Neural crest cell (in vitro differentiated cells): ENCODE measurements at places on chromosomes 13 and 19. TPM values are rescaled to one million over a fixed set of nuclear protein-coding genes. Genes with fewer than 3 reads are reported as not detected.

DNA sequence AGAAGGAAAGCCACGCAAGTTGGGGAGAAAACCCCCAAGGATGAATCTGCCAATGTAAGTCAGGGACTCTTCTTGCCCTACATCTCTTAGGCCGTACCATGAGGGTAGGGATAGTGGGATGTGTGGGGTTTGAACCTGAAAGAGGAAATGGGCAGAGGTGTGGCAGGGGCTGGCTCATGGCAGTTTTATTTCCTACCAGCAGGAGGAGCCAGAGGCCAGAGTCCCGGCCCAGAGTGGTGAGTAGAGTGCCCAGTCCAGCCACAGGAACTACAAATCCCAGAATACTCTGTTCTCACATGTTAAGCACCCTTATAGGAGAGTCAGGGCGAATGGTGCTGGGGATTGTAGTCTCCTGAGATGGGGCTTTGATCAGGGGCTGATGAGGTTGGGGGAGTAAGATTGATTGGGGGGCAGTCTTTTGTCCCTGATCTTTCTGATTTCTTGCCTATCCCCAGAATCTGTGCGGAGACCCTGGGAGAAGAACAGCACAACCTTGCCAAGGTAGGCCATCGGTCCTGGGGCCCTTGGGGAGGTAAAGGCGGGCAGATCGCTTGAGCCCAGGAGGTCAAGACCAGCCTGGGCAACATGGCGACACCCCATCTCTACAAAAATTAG is 16.5 kb downstream of the VASP start:
- H3K4me3 ChIP-seq = peak overlapping the region; percentile 54
- peaks cover 18% of the 10 kb centered on the region for H3K27me3 ChIP-seq
- H3K36me3 ChIP-seq = peaks cover 9% of the 10 kb centered on the region
- DNase-seq = peak; percentile 67
- H3K4me1 ChIP-seq = peaks cover 18% of the 10 kb centered on the region

Gene NCAN
- total RNA-seq = 12.3 and 13.8 TPM in 2 replicates

GRCh38 chr19:34556488-34556887 is 74.9 kb downstream of the WTIP start:
- no peaks in the 10 kb centered on the region for H3K36me3 ChIP-seq
- H3K4me1 ChIP-seq = no peaks in the 10 kb centered on the region
- H3K27me3 ChIP-seq = peaks cover 78% of the 10 kb centered on the region
- no peak overlapping the region for H3K4me3 ChIP-seq
- H3K27ac ChIP-seq = no peak overlapping the region

DNA sequence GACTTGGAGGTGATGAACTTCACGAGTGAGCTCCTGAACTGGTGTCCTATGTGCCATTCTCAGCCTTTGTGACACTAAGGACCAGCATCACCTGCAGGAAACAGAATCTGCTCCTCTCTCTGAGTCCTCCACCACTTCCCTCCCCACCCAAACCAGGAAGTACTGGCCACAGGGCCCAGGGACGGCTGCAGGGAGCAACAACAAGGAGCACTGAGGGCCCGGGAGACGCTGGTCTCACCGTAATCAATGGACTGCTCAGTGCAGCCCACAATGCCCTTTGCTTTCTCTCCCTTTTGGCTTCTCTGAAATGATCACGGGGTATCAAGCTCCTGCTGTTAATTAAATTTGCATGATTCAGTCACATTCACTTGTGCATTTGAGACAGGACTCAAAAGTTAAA is 18.6 kb downstream of the PEPD start:
- DNase-seq = no peak
- peak overlapping the region; percentile 35 for H3K4me3 ChIP-seq
- H3K4me1 ChIP-seq = peaks cover 19% of the 10 kb centered on the region
- no peaks in the 10 kb centered on the region for H3K27me3 ChIP-seq

DNA sequence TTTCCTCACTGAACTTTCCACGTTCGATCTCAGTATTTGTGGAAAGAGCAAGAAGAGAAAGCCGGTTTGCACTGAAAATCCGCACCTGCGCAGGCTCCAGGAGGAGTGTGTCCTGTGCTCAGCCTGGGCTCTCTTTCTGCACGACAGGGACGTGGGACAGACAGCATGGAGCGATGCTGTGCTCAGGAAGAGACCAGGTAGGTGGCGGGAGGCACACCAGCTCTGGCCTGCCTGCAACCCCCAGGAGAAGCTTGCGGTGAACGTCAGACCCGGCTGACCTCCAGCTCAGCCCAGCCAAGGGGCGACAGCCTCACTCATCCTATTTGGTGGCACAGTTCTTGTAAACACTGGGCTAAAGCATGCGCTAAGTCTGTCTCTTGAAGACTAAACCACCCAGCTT is 35.9 kb downstream of the NAXD start:
- H3K36me3 ChIP-seq = peaks cover 3% of the 10 kb centered on the region
- no peak overlapping the region for H3K4me3 ChIP-seq
- no peak overlapping the region for H3K27ac ChIP-seq
- DNase-seq = no peak
- no peaks in the 10 kb centered on the region for H3K27me3 ChIP-seq

DNA sequence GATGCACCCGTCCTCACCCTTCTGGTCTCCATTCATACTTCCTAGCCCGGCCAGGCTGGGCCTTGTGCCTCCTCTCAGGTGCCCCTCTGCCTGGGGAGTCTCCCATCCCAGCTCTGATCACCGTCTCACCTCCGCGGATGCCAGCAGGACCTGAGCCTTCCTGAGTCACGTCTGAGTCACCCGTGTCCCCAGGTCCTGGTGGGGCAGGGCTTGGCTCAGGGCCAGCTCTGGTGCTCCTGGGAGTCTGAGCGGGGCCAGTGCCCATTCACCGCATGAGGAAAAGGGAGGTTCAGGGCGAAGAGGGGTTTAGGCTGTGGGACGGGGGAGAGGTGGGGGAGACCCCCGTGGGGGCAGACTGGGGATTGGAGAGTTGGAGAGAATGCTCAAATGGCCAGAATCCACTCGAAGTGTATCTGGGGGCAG is 593 bp downstream of the ATP8B3 start:
- H3K27ac ChIP-seq = no peak overlapping the region
- peaks cover 15% of the 10 kb centered on the region for H3K27me3 ChIP-seq
- H3K36me3 ChIP-seq = no peaks in the 10 kb centered on the region
- peak overlapping the region; percentile 51 for H3K4me3 ChIP-seq
- no peak for DNase-seq
- H3K4me1 ChIP-seq = peaks cover 11% of the 10 kb centered on the region

- peaks cover 6% of the 10 kb centered on the region for H3K36me3 ChIP-seq
- DNase-seq = no peak
- H3K4me3 ChIP-seq = peak overlapping the region; percentile 99
- peaks cover 26% of the 10 kb centered on the region for H3K4me1 ChIP-seq
- peak overlapping the region; percentile 100 for H3K27ac ChIP-seq
- no peaks in the 10 kb centered on the region for H3K27me3 ChIP-seq
These were observed 809 bp upstream of the B9D2 start for GRCh38 chr19:41364524-41365391.

DNA sequence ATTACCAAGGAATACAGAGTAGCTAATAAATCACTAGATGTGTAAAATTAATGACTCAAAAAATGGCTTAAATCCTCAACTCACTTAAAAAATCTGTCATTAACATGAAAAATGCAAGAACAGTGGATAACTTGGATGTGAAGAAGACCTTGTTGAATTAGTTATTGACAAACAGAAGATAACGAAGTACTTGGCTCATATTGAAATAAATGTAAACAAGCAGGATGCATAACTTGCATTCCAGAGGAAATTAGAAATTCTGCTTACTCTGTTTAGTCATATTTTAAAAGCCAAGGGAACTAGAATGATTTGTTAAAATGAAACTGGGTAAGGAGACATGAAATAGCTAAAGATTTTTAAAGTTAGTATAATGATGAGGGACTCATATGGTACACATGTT is 1812.2 kb downstream of the PCDH9 start:
- no peaks in the 10 kb centered on the region for H3K27me3 ChIP-seq
- no peak for DNase-seq
- H3K4me1 ChIP-seq = no peaks in the 10 kb centered on the region
- no peaks in the 10 kb centered on the region for H3K36me3 ChIP-seq
- no peak overlapping the region for H3K4me3 ChIP-seq
- no peak overlapping the region for H3K27ac ChIP-seq

DNA sequence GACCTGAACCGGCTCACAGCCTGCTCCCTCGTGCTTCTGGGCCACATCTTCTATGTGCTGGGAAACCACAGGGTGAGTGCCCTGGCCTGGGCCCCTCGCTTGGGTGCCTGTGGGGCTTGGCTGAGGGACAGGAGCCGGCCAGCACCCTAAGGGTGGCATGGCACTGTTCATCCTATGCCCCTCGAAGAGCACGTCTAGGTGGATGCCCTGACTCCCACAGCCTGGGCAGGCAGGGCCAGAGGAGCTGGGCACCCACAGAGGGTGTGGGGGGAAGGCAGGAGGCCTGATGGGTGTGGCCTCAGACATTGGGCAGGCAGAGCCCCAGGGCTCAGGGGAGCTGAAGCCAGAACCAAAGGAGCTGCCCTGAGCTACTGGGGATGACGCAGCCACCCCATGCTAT is 28.7 kb downstream of the MAU2 start:
- no peak for DNase-seq
- H3K27ac ChIP-seq = no peak overlapping the region
- peaks cover 14% of the 10 kb centered on the region for H3K36me3 ChIP-seq
- H3K4me1 ChIP-seq = no peaks in the 10 kb centered on the region
- H3K27me3 ChIP-seq = no peaks in the 10 kb centered on the region
- no peak overlapping the region for H3K4me3 ChIP-seq

- peaks cover 5% of the 10 kb centered on the region for H3K4me1 ChIP-seq
- H3K36me3 ChIP-seq = no peaks in the 10 kb centered on the region
- H3K27me3 ChIP-seq = no peaks in the 10 kb centered on the region
- no peak for DNase-seq
- peak overlapping the region; percentile 14 for H3K4me3 ChIP-seq
These were observed 6.9 kb downstream of the TIMM29 start for GRCh38 chr19:10935371-10936059.

DNA sequence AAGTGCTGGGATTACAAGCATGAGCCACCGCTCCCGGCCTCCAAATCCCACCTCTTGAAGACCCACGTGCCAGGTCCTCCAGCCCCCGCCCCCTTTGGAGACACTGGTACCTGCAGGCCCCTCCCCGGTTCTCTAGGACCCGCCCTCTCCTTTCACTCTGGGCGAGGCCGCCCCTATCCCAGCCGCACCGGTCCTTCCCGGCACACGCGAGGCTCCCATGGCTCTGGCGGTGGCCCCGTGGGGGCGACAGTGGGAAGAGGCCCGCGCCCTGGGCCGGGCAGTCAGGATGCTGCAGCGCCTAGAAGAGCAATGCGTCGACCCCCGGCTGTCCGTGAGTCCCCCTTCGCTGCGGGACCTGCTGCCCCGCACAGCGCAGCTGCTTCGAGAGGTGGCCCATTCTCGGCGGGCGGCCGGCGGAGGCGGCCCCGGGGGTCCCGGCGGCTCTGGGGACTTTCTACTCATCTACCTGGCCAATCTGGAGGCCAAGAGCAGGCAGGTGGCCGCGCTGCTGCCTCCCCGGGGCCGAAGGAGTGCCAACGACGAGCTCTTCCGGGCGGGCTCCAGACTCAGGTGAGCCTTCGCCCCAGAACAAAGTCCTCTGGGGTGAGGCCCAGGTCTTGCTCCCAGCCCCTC is at the start of gene CBLC:
TSS of gene CBLC (plus strand) at position 176 of the 633 bp plus-strand sequence. CDS start at position 218, 42 bp downstream.
- no peak within 1 kb of the TSS for H3K4me3 ChIP-seq
- no peaks in the 10 kb centered on the region for H3K4me1 ChIP-seq
- H3K27ac ChIP-seq = no peak within 1 kb of the TSS
- no peak for DNase-seq

- H3K27me3 ChIP-seq = peaks cover 14% of the 10 kb centered on the region
- H3K4me1 ChIP-seq = peaks cover 30% of the 10 kb centered on the region
- peaks cover 8% of the 10 kb centered on the region for H3K36me3 ChIP-seq
These were observed at the start of gene DAPK3 for GRCh38 chr19:3970808-3971598. DAPK3 (minus strand) TSS chr19:3971099; CDS start chr19:3969735, 1,364 bp downstream.

Gene ATXN8OS
- not detected in 2 replicates for total RNA-seq

DNA sequence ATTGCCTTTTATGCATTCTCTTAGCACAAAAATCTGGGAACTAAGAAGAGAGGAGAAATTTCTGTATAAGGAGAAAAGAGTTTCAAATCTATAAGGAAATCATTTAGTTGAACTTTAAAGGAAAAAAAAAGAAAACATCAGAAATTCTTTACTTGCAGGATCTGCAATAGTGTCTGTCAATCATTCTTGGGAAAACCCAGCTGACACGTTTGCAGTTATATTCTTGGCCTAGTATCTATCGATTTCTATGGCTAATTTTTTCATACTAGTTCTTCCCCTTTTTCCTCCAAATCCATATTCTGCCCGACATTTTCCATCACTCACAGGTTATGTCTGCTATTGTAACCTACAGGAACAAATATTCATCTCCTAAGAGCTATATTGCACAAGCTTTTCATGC is 160.7 kb downstream of the ABCC4 start:
- no peak overlapping the region for H3K4me3 ChIP-seq
- H3K4me1 ChIP-seq = peaks cover 13% of the 10 kb centered on the region
- no peaks in the 10 kb centered on the region for H3K27me3 ChIP-seq
- no peak overlapping the region for H3K27ac ChIP-seq

DNA sequence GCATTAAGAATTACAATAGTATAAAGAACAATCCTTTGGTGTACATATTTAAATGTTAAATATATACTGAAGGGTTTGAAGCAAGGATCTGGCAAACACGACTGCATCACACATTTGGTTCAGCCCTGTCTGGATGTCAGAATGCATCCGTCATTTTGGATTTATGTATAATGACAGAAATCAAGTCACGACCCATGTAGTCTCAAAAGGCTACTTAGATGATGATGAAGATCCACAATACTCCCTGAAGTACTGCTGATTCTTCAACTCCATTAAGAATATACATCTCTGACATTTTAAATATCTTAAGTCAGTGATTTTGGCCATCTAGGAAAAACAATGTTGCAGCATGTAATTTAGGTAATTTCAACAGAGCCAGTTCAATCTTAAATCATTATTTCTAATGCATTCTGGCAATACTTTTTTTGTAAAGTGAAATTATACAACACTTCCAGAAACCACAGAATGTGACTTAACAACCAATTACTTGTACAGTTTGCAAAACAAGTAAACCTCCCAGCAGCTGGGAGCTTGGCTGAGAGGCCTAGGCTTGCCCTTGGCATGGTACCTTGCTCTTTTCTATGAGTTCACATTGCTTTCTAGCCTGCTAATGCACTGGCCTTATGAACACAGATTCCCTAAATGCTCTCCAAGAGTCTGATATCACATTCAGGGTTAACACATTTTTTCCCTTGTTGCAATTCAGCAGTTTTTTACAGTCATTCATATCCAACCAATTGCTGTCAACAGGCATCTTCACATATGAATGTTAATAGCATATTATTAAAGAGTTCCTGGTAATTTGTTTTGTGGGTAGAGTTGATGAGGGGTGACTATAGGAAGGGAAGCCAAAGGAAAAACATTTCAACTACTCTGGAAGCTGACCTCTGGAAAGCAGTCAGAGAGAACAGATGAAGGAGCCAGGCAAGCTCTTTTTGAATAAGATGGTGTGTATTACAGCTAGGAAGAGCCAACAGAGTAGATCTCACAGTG is 175.2 kb downstream of the ENOX1 start:
- no peaks in the 10 kb centered on the region for H3K4me1 ChIP-seq
- no peaks in the 10 kb centered on the region for H3K36me3 ChIP-seq
- H3K27me3 ChIP-seq = no peaks in the 10 kb centered on the region
- H3K27ac ChIP-seq = no peak overlapping the region
- no peak for DNase-seq

GRCh38 chr19:51799774-51800472 is 5.0 kb downstream of the FPR3 start:
- peaks cover 6% of the 10 kb centered on the region for H3K4me1 ChIP-seq
- H3K4me3 ChIP-seq = no peak overlapping the region
- H3K27ac ChIP-seq = no peak overlapping the region
